GM12892 (cell line): ENCODE measurements at places on chromosomes 1 and 21.

GRCh38 chr21:46050668-46051378, 47.1 kb upstream of the COL6A2 start:
- DNase-seq: no peak

GRCh38 chr1:226402739-226403165, 5.1 kb downstream of the PARP1 start:
- DNase-seq: no peak

DNA sequence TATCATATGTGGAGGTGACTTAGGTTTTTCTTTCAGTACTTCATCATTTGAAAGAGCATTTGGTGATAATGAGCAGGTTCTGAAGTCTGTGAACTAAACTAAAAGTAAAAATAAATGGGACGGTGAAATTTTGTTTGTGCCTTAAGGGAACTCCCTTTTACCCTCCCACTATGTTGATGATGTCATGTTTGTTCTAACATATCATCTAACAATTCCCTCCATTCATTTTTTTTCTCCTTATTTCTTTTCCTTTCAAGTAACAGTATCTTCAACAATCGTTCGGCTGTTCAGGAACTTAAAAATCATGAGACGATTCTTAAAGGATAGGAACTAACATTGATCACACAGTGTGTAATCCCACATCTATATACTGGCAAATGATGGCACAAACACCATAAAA, 30.0 kb upstream of the IRF2BP2 start:
- DNase-seq: no peak

DNA sequence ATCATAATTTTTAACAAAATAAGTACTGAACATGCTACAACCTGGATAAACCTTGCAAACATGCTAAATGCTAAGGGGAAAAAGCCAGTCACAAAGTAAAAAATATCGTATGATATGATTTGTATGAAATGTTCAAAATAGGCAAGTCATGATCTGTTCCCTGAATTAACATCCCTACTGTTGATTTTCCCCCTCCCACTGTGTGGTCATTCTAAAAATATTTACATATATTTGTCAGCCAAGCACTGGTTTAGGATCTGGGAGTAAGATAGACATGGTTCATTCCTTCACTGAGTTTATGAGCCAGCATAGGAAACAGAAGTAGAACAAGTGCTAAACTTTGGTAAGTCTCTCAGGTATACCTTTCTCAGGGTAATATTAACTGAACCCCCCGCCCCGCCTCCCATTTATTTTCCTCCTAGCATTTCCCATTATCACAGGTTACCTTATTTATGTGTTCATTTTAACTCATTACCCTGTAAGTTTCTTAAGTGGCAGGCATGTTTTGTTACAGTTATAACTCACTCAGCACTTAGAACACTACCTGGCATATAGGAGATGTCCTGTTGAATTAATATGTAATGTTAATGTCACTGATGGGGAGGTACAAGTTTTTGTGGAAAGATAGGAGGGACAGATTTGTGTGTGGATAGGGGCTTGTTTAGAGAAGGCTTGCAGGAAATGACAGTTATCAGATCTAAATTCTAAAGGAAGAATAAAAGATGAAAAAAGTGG, 12.3 kb downstream of the UQCRH start:
- DNase-seq: no peak

GRCh38 chr1:232686346-232686745, 56.4 kb upstream of the SIPA1L2 start:
- no peak for DNase-seq

DNA sequence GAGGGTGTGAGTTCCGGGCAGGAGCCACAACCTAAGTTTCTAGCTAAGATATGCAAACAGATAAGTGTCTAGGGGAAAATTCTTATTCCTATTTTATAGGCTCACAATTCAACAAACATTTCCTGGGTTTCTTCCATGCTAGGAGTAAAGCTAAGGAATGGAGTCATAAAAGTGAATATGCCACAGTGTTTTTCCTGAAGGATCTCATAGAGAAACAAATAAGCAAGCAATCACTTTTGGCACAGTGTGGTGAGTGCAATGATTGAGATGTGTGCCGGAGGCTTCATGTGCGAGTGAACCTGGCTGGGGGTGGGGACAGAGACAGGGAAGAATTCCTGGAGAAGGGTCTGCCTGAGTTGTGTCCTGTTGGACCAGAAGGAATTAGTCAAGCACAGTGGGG, 147.4 kb downstream of the TENT5C start:
- no peak for DNase-seq
